Fibroblast of skin of scalp (primary cell): ENCODE measurements at places on chromosomes 7 and 10.

DNA sequence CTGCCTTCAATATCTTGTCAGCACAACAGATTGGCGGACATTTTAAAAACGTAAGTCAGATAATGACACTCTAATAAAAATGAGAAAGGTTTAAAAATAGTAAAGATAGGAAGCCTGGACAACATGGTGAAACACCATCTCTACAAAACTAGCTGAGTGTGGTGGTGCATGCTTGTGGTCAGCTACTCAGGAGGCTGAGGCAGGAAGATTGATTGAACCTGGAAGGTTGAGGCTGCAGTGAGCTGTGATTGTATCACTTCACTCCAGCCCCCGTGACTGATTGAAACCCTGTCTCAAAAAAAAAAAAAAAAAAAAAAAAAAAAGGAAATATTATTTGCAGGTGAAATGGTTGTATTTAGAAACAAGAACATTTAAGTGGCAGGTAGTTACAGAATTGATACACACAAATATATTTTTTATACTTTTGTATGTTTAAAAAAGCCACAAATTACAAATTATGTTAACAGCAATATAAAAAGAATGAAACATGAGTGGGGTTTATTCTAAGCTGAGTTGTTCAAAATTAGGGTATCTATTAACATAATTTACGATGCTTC lies 141.9 kb downstream of the ADK start:
- DNase-seq: peak; percentile 51

GRCh38 chr10:30047430-30047829 lies 12.0 kb downstream of the JCAD start:
- no peak for DNase-seq

DNA sequence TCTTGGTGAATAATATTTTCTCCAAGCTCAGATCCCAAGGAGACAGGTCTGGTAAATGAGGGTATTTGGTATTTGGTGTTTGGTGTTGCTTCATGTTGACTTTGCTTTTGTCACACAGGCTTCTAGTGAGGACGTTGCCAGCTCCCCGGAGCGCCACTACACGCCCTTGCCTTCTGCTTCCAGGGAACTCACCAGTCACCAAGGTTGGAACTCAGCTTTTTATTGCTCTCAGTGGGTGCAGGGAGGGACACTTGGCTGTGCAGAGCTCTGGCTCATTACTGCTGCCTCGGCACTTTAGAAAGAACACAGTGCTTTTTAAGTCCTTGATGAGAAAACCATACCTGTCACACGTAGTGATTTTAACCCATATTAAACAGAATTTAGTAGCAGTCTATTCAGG lies 892.9 kb downstream of the LRMDA start:
- no peak for DNase-seq

DNA sequence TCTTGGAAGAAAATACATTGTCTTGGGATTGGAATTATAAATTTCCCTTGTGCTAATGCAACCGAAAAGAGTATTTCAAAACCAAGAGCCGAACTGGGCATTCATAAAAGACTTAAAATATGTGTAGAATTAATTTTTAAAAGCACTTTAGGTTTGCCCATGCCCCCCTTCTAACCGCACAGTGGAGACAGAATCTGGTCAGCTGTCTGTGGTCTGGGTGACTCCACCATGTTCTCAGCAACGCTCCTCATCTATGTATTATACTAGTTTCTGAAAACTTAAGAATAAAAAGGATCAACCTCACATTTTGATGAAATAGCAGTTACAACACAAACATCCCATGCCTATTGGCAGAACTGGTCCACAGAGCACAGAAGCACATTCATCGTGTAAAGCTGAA lies 192.6 kb upstream of the C7orf33 start:
- DNase-seq: no peak

- no peak for DNase-seq
Measured at GRCh38 chr10:132111121-132111731, 45.5 kb downstream of the JAKMIP3 start.

GRCh38 chr7:150657526-150657925 lies 25.3 kb upstream of the GIMAP6 start:
- no peak for DNase-seq

DNA sequence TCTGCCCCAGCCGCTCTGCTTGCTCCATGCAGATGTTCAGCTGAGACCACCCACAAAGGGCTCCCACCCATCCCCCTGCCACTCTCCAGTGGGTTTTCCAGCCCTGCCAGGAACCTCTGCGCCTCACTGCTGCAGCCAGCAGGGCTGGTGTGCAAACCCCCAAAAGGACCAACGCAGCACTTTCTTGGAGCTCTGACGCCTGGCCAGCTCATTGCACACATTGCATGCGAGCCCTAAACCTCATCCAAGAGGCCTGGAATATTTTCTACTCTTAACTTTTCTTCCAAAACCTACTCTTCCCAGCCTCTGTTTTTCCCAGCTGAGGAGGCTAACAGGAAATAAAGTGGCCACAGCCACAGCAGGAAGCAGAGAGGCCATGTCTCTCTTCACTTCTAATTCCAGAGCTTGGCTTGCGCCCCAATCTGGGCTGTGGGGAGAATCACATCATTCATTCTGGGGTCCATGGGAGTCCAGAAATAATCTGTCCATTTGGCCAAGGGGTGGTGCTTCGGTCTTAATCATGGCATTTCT lies 4.6 kb upstream of the FAM170B start:
- DNase-seq: peak; percentile 98

DNA sequence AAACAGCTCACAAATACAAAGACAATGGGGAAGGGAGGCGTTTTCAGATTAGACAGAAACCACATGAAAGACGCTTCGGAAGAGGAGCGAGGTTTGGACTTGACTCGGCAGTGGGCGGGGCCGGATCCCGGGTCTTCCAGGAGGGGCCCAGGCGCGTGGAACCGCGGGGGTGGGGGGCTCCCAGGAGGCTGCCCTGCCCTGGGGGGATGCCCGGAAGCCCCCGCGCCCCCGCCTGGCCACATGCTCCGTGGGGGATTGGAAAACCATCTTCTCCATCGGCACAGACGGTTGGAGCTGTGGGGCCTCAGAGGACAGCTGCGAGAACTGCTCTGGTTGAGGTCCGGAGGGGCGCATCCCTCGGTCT lies 186.0 kb upstream of the SHH start:
- DNase-seq: no peak

GRCh38 chr10:91694170-91694794 lies 61.4 kb upstream of the PPP1R3C start:
- DNase-seq: peak; percentile 43

DNA sequence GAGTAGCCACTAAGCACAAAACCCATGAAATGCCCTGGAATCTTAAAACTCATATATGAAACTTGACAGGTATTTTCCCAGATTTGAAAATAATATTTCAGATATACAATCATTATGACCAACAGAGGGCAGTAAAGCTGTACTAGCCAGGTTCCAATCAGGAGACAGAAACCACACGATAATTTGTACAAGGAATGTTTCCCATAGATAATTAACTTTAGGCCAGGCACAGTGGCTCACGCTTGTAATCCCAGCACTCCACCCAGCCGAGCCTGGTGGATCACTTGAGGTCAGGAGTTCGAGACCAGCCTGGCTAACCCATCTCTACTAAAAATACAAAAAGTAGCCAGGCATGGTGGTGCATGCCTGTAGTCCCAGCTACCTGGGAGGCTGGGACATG lies 31.0 kb upstream of the NUB1 start:
- DNase-seq: peak; percentile 18

DNA sequence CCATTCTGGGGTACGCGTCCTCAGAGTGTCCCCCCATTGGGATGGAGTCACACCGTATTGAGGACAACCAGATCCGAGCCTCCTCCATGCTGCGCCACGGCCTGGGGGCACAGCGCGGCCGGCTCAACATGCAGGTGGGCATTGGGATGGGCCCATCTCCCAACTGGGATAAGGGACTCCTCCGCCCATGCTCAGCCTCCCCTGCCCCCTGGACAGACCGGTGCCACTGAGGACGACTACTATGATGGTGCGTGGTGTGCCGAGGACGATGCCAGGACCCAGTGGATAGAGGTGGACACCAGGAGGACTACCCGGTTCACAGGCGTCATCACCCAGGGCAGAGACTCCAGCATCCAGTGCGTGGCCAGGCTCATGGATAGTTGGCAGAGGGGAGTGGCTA lies 5.8 kb downstream of the AEBP1 start:
- no peak for DNase-seq

- no peak for DNase-seq
Measured at GRCh38 chr7:2614631-2615330, 17.0 kb upstream of the TTYH3 start.

GRCh38 chr10:35339942-35340341 lies 3.6 kb downstream of the CCNY start:
- no peak for DNase-seq

GRCh38 chr7:36943591-36944435 lies 219.5 kb upstream of the AOAH start:
- no peak for DNase-seq

GRCh38 chr10:5625992-5626777 lies 40.2 kb downstream of the ASB13 start:
- DNase-seq: no peak

DNA sequence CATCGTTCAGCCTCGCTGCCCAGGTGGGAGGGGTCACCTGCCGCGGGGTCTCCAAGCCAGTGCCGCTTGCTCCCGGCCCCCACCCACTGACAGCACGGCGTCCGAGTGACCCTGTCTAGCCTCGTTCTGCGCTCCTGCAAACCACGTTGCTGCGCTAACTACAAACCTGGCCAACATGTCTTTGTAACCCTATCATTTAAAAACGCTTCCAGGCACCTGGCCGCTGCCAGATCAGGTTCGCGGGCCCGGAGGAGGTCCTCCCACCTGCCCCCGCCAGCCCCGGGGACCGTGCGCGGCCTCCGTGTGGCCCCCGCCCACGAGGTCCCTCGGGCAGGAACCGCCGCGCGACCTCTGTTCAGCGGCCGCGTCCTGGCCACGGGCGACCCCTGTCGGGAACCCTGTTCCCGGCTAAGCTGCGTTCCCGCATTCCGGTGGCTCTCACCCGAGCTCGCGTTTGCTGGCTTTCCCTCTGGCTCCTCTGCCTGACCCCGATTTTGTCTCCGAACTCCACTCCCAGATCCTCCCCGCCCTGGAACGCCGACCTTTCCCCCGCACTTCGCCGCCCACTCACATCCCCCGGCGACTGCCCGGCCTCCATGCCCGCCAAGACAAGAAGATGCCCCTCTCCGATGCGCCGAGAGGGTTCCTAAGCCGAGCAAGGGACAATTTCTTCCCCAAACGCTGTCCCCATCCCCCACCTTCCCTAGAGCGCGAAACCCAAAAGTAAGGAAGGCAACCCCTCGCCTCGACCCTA lies 2.4 kb downstream of the SFMBT2 start:
- DNase-seq: no peak
